ENCODE measurements at places on chromosomes 12 and 14. TPM values are rescaled to one million over a fixed set of nuclear protein-coding genes. Genes with fewer than 3 reads are reported as not detected.

The ARMH4 gene
- total RNA-seq = not detected

The WDHD1 gene
- total RNA-seq = 63.0 TPM

The NANOG gene
- not detected for total RNA-seq

The STYK1 gene
- total RNA-seq = not detected

The RERG gene
- total RNA-seq = not detected

The FGF23 gene
- total RNA-seq = not detected

- no peak overlapping the region for H3K27ac ChIP-seq
- H3K36me3 ChIP-seq = peaks cover 7% of the 10 kb centered on the region
- peak; percentile 39 for DNase-seq
- H3K4me1 ChIP-seq = peaks cover 17% of the 10 kb centered on the region
- no peak overlapping the region for H3K4me3 ChIP-seq
These were observed 30.6 kb upstream of the PPFIBP1 start for GRCh38 chr12:27493260-27493940.

GRCh38 chr12:124208489-124208888 lies 86.4 kb upstream of the RFLNA start:
- H3K4me1 ChIP-seq = no peaks in the 10 kb centered on the region
- H3K36me3 ChIP-seq = no peaks in the 10 kb centered on the region
- no peak overlapping the region for H3K4me3 ChIP-seq
- peaks cover 3% of the 10 kb centered on the region for H3K27me3 ChIP-seq

- H3K27me3 ChIP-seq = no peaks in the 10 kb centered on the region
- no peak for DNase-seq
- H3K4me3 ChIP-seq = peak overlapping the region; percentile 40
- peaks cover 52% of the 10 kb centered on the region for H3K36me3 ChIP-seq
- peaks cover 16% of the 10 kb centered on the region for H3K4me1 ChIP-seq
These were observed 273.1 kb upstream of the RGS6 start for GRCh38 chr14:71659159-71659558.

DNA sequence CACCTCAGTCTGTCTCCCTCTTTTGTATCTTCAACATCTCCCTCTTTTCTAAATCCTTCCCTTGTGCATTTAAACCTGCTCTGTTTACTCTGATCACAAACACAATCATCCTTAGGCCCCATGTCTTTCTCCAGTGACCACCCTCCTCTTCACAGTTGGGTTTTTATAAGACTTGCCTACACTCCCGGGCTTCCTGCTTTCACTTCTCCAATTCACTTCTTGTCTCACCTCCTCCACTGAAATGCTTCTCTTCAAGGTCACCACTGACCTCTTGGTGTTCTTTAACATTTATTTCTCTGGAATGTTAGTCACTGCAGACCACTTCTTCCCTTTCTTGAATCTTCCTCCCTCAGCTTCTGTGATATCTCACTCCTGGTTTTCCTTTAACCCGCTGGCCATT lies 8.7 kb upstream of the SMCO2 start:
- H3K4me3 ChIP-seq = no peak overlapping the region
- peaks cover 30% of the 10 kb centered on the region for H3K36me3 ChIP-seq
- H3K27ac ChIP-seq = peak overlapping the region; percentile 3
- H3K27me3 ChIP-seq = no peaks in the 10 kb centered on the region

DNA sequence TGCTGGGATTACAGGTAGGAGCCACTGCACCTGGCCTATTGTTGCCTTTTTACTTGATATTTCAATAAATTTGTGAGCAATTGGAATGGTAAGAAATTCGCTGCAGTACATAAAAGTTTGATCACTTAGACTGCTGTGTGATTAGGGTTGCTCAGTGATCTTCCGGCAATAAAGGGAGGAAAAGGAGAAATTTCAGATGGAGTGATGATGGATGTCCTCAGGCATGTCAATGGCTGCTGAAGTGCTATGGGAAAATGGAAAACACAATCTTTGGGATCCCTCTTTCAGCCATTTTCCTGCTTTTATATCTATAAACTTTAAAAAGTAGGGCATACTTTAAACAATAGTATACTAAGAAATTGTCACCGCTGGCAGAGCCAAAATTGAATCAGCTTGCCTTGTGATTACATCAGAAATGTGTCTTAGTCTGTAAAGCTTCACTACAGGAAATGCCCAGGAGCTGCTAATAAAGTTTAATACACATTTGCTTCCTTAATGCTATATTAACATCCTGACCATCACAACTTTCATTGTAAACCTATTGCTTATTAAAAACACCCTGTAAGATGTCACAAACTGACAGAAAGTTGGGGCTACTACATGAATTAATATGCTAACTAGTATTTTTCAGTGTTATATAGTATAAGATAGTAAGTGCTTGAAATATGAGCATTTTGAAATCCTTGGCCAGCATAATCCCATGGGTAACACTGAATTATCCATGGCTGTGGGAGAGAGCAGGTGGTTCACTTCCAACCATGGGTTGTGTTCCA lies 13.7 kb upstream of the FBXL14 start:
- no peak overlapping the region for H3K4me3 ChIP-seq
- peaks cover 1% of the 10 kb centered on the region for H3K36me3 ChIP-seq
- H3K4me1 ChIP-seq = peaks cover 22% of the 10 kb centered on the region
- DNase-seq = no peak
- H3K27ac ChIP-seq = no peak overlapping the region

DNA sequence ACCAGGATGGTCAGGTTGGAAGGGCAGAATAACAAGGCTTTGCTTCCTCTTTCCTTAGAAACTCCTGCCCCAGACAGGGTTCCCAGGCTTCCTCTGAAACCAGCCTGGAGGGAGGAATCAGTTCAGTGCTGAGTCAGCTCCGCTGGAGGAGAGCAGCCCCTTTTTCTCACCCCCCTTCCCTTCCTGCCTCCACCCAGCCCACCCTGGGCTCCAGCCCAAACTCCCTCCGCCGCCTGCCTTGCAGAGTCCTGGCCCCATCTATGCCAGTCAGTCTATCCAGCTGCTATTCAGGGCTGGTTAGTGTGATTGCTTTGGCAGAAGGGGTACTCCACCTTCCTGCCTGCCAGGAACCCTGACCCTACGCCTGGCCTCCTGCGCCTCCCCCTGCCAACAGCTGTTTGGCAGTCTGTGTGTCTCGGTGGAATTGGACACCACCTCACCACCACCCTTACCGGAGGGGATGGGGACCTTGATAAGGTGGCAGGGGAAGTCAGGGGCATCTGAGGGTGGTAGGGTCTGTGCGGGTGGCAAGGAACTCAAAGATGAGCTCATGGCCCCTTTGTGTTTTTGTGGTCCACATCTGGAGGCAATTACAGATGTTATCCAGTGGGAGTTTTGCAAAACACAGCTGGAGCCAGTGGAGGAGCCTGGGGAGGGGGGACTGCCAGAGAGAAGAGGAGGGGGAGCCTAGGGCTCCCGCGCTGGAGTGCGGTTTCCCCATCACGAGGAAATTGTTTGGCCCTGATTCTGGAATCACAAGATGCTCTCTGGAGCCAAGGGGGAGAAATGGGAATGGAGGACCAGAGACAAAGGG lies 12.2 kb downstream of the MMP14 start:
- H3K27me3 ChIP-seq = peaks cover 5% of the 10 kb centered on the region
- H3K27ac ChIP-seq = peak overlapping the region; percentile 34
- peaks cover 17% of the 10 kb centered on the region for H3K4me1 ChIP-seq
- no peak for DNase-seq

- no peak overlapping the region for H3K27ac ChIP-seq
- H3K36me3 ChIP-seq = no peaks in the 10 kb centered on the region
- no peaks in the 10 kb centered on the region for H3K27me3 ChIP-seq
- DNase-seq = no peak
These were observed 201.4 kb downstream of the TTC6 start for GRCh38 chr14:37796703-37797416.

DNA sequence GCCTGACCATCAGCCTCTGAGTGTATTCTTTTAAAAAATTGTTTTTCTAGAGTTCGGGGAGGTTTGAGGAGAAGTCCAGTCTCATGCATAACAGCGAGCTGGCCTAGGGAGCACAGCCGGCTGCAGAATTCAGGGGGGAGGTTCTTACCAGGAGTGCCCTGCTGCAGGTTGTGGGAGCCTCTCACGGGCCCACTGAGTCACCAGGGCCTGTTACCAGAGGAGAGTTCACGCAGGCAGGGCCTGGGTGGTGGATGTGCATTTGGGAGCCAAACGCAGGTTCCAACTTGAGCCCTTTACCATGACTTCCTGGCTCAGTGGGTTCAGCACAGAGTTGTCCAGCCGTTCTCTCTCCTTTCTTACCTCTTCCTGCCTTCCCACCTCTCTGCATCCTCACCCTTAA lies 14.4 kb downstream of the CD9 start:
- peaks cover 42% of the 10 kb centered on the region for H3K4me1 ChIP-seq
- no peaks in the 10 kb centered on the region for H3K27me3 ChIP-seq
- no peak for DNase-seq
- H3K27ac ChIP-seq = peak overlapping the region; percentile 84

- no peaks in the 10 kb centered on the region for H3K27me3 ChIP-seq
- no peak overlapping the region for H3K4me3 ChIP-seq
- H3K27ac ChIP-seq = no peak overlapping the region
- peaks cover 24% of the 10 kb centered on the region for H3K4me1 ChIP-seq
- DNase-seq = no peak
These were observed 43.9 kb downstream of the PPP4R3A start for GRCh38 chr14:91466192-91466591.

GRCh38 chr14:77097006-77097699 lies 905 bp upstream of the CIPC start:
- H3K27me3 ChIP-seq = peaks cover 8% of the 10 kb centered on the region
- peak overlapping the region; percentile 87 for H3K4me3 ChIP-seq
- peaks cover 3% of the 10 kb centered on the region for H3K36me3 ChIP-seq
- no peak for DNase-seq

Data from activated CD4-positive, alpha-beta T cell treated with anti-CD3 and anti-CD28 coated beads, Interleukin-2, amount 10 ng/mL, durations not matched to agents 24 days and 14 days (primary cell).